IMR-90 (cell line): ENCODE measurements at places on chromosomes 7 and 10. TPM values are rescaled to one million over a fixed set of nuclear protein-coding genes. Genes with fewer than 3 reads are reported as not detected.
A peak's percentile ranks its signal among the peaks of the same experiment; 100 is the strongest.

- no peak overlapping the region for H3K4me3 ChIP-seq
- no peak for DNase-seq
- peaks cover 4% of the 10 kb centered on the region; the same call in 1 of the 2 replicates for H3K4me1 ChIP-seq
- H3K27ac ChIP-seq: no peak overlapping the region
Observed at GRCh38 chr7:150994141-150994837, 3.5 kb downstream of the NOS3 start.

The C7orf57 gene
- total RNA-seq: not detected in 2 replicates

GRCh38 chr10:112471878-112472487 lies 25.0 kb downstream of the VTI1A start:
- H3K4me3 ChIP-seq: no peak overlapping the region
- peaks cover 4% of the 10 kb centered on the region for H3K36me3 ChIP-seq
- peak; percentile 68 for DNase-seq
- no peaks in the 10 kb centered on the region for H3K27me3 ChIP-seq
- no peaks in the 10 kb centered on the region for H3K4me1 ChIP-seq

DNA sequence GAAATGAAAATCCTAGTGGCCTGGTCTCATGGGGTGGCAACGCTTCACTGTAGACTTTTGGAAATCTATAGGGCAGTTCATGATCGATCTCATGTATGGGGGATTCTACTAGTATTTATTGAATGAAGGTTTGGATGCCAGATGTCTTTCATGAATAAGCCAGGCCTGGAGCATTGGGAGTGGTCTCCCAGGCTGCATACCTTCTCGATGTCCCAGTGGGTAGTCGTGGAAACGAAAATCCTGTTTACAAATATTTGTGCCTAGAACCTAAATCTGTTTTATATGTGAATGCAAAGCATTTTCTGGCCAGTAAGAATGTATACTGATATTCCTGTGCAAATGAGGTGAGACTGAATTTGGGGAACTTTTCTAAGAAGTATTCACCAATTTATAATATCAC lies 105.0 kb upstream of the C1QL3 start:
- no peaks in the 10 kb centered on the region for H3K36me3 ChIP-seq
- no peak for DNase-seq
- no peak overlapping the region for H3K4me3 ChIP-seq
- no peaks in the 10 kb centered on the region for H3K27me3 ChIP-seq

GRCh38 chr10:96441987-96442643 lies 71.6 kb downstream of the TLL2 start:
- no peak for DNase-seq
- no peaks in the 10 kb centered on the region for H3K4me1 ChIP-seq
- no peak overlapping the region for H3K27ac ChIP-seq
- H3K36me3 ChIP-seq: no peaks in the 10 kb centered on the region

The XPNPEP1 gene
- total RNA-seq: 136 and 164 TPM in 2 replicates

The PLEKHS1 gene
- total RNA-seq: not detected in 2 replicates

DNA sequence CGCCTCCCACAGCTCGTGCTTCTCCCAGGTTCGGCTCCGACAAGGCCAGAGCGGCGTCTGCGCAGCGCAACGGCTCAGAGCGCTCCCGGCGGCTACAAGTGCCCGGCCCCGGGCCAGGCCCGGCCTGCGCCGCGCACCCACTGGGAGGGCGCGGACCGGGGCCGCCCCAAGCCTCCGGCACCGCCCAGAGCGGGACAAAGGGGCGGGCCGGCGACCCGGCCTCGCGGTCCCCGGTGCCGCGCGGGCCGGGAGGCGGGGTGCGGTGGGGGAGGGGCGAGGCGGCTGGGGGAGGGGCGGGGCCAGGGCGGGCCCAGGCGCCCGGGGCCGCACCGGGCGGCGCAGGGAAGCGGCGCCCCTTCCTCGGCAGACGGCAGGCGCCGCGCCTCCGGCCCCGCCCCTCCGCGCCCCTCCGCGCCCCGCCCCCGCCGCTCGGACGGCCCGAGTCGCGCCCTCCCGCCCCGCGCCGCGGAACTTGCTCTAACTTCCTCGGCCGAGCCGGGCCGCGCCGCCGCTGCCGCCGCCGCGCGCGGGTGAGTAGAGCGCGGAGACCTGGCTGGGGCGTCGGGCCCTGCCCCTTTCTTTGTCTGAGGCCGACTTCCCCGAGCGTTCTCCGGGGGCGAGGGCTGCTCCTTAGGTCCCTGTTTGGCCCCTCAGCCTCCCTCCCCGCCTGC lies at the start of gene TSPAN14:
TSS of gene TSPAN14 (plus strand) at position 469 of the 671 bp plus-strand sequence. CDS start 34,924 bp downstream, outside the sequence.
- peak; percentile 79 for DNase-seq
- H3K4me3 ChIP-seq: peak within 1 kb of the TSS; percentile 73
- H3K4me1 ChIP-seq: peaks cover 14% of the 10 kb centered on the region
- H3K36me3 ChIP-seq: no peaks in the 10 kb centered on the region; the same call in 1 of the 2 replicates
